ENCODE measurements at places on chromosomes 1 and 21.

GRCh38 chr1:74502858-74503257 lies 9.6 kb downstream of the LRRC53 start:
- DNase-seq, result no peak

DNA sequence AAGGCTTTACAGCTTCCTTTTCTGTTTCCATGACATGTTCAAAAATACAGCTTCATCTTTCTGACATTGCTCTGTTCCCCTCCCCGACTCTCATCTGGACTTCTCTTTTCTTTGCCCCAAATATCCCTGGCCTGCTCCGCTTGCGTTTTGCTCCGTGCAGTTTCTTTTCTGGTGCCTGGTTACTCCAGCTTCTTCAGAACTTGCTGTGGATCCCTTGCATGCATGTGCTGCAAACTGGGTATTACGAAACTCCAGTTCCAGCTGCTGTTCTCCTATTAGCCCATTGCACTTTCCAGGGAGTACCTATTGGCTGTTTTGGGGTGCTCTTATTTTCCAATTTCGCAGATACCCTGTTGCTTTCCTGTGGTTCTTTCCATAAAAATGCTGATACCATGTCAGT lies 9.9 kb upstream of the NDC1 start:
- DNase-seq, result no peak

GRCh38 chr1:109396871-109397580 lies 692 bp downstream of the SORT1 start:
- DNase-seq, result no peak

DNA sequence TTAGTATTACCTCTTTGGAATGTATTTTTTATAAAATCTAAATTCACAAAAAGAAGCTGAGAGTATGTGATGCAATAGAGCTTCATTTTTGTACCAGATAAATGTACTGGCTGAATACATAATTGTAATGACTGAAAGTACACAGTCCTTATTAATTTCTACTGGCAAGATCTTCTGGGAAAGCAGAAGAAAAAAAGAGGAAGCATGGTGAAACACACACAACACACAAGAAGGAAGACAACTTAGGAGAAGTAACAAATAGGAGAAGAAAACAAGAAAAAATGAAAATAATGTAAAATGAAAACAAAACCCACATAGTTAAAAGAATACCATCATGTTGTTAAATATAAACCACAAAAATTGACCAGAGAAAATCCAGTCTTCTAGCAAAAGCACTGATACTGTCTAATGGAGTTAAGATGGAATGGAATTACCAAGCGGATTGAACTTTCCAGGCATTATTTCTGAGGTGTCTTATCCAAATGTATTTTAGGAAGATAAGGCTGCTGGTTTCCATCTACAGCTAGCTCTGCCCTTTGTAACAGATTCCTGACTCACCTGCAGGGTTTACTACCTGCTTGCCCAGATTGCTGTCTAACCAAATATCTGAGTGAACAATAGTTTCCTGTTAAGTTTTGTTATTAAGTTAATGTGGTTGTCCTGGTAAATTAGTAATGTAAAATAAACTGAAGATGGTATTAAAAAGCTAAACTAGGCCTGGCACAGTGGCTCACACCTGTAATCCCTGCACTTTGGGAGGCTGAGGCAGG lies 4.5 kb upstream of the COP1 start:
- DNase-seq, result no peak

DNA sequence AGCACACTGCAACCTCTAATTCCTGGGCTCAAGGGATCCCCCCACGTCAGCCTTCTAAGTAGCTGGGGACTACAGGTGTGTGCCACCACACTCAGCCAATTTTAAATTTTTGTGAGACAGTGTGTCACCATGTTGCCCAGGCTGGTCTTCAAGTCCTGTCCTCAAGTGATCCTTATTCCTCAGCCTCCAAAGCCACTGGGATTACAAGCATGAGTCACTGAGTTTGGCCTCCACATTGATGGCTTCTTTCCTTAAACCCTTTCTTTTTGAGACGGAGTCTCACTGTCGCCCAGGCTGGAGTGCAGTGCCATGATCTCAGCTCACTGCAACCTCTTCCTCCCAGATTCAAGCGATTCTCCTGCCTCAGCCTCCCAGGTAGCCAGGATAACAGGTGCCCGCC lies 7.6 kb downstream of the KPNA6 start:
- DNase-seq, result no peak
